Hematopoietic multipotent progenitor cell treated with erythropoietin and hydrocortisone succinate and interleukin-3 and kit ligand, for 6 days (in vitro differentiated cells): ENCODE measurements at places on chromosomes 11 and 22.

DNA sequence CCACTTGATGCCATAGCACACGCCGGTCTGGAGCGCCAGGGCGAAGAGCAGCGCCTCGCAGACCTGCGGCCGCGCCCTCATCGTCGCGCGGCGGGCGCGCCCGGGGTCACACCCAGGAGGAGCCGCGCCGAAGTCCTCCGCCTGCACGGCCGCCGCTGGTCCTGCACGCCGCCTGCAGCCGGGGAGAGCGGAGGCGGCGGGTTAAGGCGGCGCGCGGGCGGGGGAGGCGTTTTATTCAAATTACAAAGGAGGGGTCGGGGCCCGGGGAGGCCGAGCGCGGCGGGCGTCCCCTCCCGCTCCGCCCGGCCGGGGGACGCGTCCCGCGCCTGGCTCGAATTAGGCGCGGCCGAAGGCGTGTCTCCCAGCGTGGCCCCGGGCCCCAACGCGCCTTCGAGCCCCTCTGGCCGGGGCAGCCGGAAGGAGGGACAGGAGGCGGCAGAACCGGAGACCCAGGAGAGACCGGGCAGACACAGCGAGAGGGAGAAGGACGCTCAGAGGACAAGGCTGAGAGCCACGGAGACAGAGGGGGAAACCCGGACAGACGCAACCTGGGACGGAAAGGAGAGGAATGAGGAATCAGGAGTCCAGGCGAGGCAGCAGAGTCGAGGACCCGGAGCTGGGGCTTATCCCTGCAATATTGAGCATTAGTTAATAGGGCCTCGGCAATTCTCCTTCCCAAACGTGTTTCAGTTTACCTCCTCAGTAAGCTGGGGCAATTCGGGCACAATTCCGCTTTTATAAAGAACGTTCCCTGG is at the start of gene WNT11:
TSS of gene WNT11 (minus strand) at position 176 of the 755 bp plus-strand sequence. CDS start at position 81, 95 bp downstream.
- DNase-seq, result peak; percentile 70

- DNase-seq, result peak; percentile 59
These were observed 6.7 kb upstream of the OR5I1 start for GRCh38 chr11:55942785-55943392.

DNA sequence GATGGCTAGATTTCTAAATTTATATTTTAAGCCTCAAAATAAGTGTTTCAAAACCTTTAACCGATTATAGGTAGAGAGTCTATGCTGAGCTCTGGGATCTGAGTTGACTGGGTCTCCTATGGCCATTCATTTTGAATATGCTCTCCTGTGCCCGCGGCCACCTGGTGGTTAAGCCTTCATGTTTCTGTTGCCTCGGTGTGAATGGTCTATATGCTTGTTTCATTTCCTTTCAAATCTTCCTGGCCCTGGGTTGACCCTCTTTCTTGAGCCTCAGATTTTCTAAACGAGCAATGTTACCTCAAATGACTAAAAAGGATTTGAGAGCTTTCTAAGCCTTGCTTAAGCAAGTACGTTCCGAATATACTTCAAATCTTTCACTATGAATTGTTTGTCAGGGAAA is 789.4 kb upstream of the KIRREL3 start:
- DNase-seq, result peak; percentile 45

DNA sequence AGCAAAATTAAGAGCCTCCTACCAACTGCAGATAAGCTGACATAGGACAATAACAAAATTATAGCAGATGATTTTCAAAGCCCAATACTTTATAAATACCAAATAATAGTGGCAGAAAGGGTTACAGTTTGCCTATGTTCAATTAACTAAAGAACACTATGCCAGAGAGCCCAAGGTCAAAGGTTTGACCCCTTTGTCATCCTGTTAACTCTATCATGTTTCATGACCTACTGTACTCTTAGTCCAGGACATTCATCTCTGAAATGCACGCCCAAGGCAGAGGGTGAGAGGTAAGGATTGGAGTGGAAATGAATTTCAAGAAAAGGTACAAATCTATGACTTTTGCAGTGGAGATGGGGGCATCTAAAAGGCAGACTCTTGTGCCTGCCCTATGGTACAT is 70.6 kb downstream of the DDIAS start:
- no peak for DNase-seq

DNA sequence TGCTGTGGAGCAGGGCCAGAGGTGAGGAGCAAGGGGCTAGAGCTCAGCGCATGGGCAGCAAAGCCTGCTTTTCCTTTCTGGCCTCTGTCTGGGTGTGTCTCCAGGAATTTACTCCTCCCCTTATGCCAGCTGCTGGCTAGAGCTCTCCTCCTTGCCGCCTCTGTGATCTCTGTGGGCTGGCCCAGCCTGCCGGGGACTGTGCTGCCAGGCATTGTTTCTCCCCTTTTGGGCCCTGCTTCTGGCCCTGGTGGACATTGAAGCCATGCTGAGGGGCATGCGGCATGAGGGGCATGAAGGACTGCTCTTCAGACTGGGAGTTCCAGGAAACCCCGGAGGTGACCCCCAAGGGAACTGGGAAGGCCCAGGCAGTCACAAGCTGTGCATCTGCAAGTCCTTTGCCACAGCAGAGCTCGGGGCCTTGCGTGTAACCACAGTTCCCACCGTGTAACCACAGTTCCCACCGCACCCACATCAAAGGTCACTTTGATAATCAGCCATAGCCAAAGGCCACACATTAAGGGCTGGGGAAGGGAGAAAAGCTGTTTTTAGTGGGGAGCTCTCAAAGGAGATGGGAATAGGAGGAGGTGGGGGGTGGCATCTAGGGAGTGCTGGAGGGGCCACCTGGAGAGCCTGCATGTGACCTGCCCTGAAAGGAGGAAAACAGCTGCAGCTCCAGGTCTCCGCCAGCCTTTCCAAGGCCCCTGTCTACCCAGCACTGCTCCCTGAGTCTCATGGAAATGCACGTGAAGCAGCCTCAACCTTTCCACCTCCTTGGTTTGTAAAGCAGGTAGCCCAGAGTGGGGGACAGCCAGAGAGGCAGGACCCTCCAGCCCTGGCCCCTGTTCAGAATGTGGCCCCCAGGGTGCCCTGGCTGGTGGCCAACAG is 62.3 kb downstream of the PPFIBP2 start:
- no peak for DNase-seq

DNA sequence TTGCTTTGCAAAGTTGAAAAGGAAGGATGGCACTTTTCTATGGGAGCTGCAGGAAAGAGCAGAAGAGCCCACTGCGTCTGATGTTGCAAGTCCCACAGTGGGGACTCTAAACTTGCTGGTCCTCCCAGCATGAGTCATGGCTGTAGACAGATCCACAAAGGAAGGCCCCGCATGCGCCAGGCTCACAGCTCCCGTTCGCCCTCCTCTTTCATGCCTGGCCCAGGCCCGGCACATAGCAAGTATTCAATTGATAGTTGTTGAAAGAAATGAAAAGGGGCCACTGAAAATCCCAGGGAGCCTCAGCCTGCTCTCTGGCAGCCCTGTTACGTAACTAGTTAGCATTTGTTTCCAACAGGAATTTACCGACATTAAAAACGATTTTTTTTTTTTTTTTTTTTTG is 18.9 kb downstream of the AP1B1 start:
- DNase-seq, result peak; percentile 43

- DNase-seq, result no peak
These were observed 14.0 kb downstream of the CFAP300 start for GRCh38 chr11:102061276-102061675.

DNA sequence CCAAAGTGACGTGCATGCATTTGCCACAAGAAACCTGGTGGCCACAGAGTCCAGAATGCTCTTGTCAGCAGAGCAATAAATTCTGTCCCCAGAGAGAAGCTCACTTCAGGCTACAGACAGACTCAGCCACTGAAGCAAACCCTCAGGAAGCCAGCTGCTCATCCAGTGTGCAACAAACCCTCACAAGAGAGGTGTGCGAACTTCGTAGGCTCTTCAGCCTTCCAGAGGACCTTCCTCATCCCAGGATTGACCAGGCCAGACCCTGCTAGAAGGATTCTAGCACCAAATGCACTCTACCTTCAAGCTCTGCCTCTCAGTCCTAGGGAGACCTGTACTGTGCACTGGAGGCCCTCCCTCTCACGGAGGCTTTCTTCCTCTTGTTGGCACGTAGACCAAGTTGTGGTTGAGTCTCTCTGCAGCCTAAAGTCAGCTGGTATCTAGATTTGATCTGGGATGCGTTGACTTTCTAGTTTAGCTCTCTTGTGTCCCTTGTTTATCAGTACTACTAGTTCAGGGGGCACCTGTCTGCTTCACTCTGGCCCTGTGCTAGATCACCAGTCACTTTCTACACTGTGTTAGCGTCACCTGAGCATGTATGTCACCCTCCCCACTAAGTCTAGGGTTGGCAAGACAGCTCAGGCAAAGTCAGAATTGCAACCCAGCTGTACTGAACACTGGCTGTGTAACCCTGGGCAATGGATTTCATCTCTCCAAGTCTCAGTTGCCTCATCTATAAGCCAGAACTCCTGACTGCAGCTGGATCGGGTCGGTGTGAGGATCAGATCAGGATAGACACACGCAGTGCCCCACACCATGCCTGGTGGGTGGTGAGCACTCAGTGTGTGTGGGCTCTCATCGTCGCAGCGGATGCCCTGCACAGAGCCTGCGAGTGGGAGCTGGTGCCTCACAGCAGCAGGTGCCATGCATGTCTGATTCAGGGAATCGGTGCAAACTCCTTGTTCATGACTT is 22.1 kb upstream of the TMPRSS13 start:
- peak; percentile 64 for DNase-seq

DNA sequence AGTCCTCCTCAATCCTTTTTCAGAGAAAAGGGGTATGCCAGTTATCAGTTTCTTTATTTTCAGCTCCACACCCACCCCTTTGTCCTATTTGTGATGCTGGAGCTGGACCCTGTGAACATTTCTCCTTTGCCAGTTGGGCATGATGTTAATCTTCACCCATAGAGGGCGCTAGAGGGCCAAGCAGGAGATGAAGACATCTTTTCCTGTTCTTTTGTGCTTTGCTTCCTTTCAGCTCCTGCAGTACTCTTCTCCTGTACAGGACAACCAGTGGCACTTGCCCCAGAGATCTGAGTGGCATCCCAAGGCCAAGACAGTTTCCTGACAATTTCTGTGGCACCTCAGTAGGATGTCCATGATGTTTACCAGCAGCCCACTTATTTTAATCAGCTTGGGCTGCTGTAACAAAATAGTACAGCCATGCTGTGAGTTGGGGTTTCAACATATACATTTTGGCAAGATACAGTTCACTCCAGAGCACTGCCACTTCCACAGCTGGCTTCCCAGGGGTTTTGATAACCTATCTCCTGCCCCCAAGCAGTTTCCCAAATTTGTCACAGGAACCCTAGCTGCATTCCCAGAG is 4.6 kb downstream of the SAA2 start:
- peak; percentile 87 for DNase-seq

- DNase-seq, result no peak
These were observed 530.3 kb downstream of the TBC1D22A start for GRCh38 chr22:47292546-47293320.

- DNase-seq, result peak; percentile 80
These were observed 5.5 kb upstream of the NFAM1 start for GRCh38 chr22:42437488-42438292.

GRCh38 chr11:72848846-72849466 is 34.7 kb downstream of the ATG16L2 start:
- peak; percentile 73 for DNase-seq

GRCh38 chr11:120054016-120054752 is 83.7 kb downstream of the TRIM29 start:
- no peak for DNase-seq

DNA sequence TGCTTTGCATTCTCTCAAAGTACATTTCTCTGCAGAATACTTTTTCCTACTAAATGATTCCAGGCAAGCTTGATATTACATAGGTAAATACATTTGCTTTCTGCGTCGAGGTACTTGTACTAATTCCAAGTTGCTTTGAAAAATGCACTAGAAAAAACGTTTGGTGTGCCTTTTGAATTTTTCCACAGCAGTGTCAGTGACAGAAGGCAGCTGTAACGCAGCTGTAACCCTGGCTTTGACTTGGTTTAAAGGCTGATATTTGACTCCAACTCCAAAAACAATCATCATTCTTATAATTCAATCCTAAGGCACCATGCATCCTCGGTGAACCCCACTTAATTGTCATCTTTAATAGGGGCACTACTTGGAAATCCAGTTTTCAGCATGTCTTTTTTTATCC is 125.0 kb downstream of the MAML2 start:
- no peak for DNase-seq

- DNase-seq, result peak; percentile 15
These were observed 465.5 kb downstream of the INSC start for GRCh38 chr11:15580056-15580774.

DNA sequence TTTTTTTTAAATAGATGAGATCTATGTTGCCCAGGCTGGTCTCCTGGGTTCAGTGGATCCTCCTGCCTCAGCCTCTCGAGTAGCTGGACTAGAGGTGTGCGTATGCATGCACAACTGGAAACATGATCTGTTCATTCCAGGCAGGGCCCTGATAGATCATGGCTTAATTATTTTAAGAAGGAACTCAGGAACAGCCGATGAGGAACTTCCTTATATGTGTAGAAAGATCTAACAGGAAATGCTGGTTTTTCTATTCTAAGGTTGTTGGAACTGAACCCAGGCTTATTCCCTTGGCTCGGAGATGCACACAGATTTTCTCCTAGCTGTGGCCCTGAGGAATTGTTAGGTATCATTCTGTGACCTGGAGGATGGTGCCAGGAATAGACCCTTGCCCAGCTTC is 32.4 kb downstream of the SPECC1L start:
- DNase-seq, result no peak

GRCh38 chr11:128326791-128327190 is 260.6 kb downstream of the ETS1 start:
- no peak for DNase-seq

DNA sequence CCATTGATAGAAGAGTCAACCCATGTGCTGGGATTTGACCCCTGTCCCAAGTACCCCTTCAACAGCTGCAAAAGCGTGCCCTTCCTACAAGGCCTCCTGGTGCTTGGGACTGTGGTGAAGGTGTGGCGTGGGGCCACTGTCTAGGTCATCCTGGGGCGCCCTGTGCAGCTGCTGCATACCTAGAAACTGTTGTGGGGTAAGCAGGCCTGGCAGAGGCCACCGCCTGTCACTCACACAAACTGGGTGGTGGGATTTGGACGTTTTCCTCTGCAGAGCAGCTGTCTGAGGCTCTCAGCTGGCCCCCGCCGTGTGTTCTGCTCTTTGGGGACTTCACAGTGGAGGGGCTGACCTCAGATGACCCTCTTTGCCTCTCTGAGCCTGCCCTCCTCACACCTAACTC is 69.7 kb downstream of the SCN3B start:
- DNase-seq, result no peak

GRCh38 chr22:48181263-48181955 is 1419.0 kb downstream of the TBC1D22A start:
- no peak for DNase-seq

DNA sequence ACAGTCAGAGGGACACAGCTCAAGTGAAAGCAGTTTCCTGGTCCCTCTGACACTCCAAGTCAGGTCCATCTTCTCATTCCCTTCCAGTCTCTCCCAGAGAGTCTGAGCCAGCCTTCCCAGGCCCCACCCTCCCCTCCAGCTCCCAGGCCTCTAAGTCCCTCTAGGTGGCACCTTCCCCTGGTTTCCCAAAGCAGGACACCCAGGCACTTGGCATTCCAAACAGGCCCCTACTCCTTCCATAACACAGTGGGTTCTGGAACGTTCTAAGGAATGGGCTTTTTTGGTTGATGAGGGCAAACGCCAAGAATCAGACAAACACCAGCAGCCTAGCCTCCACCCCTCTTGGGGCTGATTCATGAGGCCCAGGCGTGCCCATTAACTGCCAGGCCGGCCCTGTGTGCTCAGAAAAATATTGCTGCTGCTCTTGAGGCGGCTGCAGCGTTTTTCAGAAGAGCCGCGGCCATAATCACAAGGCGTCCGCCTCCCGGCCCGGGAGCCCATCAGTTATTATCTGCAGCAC is 418.7 kb downstream of the SOX6 start:
- DNase-seq, result no peak
